Fibroblast of the aortic adventitia (primary cell): ENCODE measurements at places on chromosomes 4 and X. TPM values are rescaled to one million over a fixed set of nuclear protein-coding genes. Genes with fewer than 3 reads are reported as not detected.

The F11 gene
- not detected in 2 replicates for total RNA-seq

- DNase-seq: no peak
Observed at GRCh38 chrX:113892891-113893290, 691.0 kb upstream of the HTR2C start.

GRCh38 chr4:121307445-121308327 is 73.1 kb downstream of the QRFPR start:
- peak; percentile 59 for DNase-seq

DNA sequence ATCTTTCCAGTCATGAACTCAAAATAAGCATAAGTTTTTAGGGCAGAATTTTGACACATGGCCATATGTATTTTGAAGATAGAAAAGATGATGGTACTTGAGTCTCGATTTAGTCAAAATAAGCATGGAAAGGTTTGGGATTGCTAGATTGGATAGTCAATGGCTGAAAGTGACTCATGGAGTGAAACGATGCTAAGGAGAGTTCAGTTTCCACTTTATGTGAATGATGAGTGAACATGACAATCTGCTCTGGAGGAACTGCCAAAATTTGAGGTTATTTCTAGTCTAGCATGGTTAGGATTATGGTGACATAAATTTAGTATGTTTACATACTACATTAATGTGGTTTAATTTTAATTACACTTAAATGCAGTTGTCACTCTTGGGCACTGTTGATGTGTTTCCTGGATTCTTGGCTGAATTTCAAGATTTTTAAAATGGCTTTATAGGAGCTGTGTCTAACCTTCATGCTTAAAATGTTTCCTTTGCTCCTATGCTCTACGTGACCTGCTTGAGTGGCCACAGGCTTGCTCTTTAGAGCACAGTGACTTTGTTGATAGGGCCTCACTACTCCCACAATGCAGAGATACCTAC is 17.1 kb downstream of the DDX3X start:
- no peak for DNase-seq

DNA sequence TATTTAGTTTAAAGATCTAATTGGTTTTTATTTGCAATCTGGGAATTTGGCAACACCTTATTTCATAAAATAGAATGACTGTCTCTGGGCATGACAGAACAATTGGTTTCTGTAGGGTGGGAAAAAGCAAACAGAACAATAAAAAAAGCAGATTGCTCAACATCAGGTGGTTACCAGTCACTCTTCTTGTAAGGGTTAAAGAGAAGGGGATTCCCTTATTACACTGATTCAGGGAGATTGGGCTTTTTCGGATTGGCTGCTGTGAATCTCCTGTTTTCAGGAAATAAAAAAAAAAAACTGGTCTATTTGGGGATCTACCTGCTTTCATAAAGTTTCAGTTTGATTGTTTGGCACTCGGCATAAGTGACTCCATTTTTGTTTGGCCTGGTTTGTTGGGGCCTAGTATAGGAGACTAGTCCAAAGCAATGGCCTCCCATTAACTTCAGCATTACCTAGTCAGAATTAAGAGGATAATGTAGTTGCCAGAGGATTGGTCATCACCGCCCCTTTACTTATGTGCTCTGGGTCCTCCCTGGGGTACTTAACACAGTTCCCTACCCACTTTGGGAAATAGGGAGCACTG is 380.5 kb downstream of the IDS start:
- DNase-seq: no peak

DNA sequence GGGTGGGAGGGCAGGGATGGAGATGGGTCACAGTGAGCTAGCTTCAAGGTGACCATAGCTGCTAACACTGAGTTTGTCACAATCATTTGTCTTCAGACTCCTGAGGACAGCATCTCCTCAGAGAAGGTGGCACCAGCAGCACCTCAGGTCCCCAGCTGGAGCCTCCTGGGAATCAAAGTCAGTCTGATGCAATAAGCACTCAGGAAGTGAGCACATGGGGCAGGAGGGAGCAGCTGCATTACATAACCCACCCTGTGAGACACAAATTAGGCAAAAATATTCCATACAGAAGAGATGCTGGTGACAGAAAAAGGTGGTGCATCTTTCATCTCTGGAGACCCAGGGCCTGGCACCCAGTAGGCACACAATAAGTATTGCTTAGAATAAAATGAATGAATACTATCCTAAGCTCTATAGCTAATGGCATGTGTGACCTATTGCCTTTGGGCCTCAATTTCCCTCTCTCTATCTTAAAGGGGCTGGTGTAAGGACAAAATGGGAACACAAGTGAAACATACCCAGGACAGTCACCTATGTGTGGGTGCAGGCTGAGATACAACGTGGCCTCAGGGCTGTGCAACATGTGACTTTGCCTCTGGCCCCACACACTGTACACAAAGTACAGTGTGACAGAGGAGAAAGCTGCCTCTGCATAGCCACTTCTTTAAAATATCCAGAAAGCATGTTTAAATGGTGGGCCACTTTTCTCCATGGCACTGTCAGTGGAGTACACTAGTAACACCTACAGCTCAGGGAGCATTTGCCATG is 37.1 kb downstream of the SLC39A8 start:
- peak; percentile 10 for DNase-seq

The DLG3 gene
- total RNA-seq: 15.0 and 15.4 TPM in 2 replicates

GRCh38 chr4:154049457-154050181 is 260.7 kb upstream of the SFRP2 start:
- peak; percentile 67 for DNase-seq

The SPINK2 gene
- not detected in 2 replicates for total RNA-seq

DNA sequence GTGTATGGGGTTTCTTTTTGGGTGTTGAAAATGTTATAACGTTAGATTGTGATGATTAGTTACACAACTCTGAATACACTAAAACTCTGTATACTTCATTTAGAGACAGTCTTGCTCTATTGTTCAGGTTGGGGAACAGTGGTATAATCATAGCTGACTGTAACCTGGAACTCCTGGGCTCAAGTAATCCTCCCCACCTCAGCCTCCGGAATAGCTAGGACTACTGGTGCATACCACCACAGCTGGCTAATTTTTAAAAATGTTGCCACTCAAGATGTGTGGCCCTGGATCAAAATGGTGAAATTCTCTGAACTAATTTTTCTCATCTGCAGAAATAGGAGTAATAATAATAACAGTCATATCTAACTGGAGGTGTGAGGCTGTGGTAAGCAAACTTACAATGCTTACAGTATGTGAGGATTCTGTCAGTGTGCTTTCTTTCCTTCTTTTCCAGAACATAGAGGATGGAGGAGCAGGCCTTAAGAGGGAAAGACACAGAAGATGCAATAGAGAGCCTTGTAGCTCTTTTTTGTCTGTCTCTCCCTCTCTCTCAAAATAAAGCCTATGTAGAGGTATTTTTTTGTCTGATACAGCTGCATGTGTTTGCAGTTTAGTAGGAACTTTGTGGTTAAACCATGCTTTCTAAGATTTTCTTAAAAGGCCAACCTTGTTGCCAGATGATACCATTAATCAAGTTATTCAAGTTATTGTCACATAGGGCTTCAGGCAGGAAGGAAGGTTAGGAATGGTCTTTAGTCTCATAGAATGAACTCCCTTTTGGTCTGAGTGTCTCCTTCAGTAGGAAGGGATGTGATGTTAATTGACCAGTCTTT is 7.5 kb downstream of the ADD1 start:
- peak; percentile 80 for DNase-seq

GRCh38 chrX:63657821-63658220 is 127.2 kb downstream of the ARHGEF9 start:
- peak; percentile 78 for DNase-seq

DNA sequence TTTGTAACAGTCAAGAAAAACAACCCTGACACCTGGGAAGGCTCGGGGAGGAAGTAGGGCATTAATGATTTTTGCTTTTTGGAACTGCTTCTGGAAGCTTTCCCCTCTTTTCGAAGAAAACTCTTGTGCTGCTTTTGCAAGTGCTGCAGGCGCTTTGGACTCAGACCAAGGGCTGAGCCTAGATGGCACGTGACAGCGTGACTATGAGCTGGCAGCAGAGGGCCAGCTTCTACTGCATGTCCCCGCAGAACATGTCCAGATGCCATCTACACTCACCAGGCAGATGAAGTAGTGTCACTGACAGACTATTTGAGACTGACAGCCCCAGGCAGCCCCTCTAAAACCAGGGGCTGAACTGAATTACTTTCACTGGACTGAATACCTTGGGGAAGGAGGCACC is 6.2 kb downstream of the NR0B1 start:
- peak; percentile 33 for DNase-seq

GRCh38 chrX:103215425-103215991 is 600 bp downstream of the BEX4 start:
- DNase-seq: no peak

DNA sequence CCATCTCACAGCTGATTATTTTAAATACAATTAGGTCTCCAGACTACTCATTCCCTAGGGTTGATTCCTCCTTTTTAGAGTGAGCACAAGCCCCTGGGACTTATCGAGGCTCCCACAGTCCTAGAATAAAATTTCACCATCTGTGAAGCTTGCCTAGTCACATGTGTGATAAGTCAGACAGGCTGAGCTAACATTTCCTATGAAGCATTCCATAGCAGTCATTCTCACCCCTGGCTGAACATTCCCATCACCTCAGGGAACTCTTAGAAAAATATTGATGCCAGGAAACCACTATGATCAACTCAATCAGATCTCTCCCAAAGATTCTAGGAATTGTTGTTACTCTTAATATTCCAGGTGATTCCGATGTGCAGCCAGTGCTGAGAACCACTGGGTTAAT is 37.7 kb downstream of the ARHGEF9 start:
- DNase-seq: peak; percentile 70

DNA sequence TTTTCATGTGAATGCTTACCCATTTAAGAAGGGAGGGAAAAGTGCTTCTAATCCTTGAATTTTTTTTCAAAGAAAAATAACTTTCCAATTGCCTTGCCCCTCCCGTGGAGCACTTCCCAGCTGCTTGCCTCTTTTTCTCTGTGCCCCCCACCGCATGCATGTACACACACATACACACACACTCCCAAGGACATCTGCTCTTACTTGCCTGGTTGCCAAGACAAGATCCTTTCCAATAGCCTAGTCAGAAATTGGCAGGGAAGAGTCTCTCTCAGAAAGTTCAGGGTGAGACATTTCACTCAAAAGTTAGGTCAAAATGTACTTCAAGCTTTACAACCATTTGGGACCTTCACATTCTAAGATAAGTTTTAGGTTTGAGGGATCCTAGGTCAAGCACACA is 10.9 kb downstream of the HHIP start:
- peak; percentile 59 for DNase-seq
